ENCODE measurements at places on chromosomes 7 and 10.

- no peak for DNase-seq
Measured at GRCh38 chr10:3639546-3639945, 145.5 kb downstream of the KLF6 start.

DNA sequence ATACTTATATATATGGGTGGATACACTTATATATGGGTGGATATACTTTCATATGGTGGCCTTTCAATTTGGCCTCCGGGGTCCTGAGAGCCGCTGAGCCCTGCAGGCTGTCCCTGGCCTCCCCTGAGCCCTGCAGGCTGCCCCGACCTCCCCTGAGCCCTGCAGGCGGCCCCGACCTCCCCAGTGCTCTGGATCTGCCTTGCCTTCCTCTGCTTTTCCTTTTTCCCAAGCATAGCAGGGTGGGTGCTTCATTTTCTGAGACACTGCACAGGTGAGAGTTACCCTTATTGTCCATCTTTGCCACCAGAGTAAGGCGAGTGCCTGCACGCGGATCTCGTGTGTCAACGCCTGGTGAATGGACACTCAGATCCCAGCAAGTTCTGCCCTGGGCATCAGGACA is 106.6 kb downstream of the VIPR2 start:
- no peak for DNase-seq

DNA sequence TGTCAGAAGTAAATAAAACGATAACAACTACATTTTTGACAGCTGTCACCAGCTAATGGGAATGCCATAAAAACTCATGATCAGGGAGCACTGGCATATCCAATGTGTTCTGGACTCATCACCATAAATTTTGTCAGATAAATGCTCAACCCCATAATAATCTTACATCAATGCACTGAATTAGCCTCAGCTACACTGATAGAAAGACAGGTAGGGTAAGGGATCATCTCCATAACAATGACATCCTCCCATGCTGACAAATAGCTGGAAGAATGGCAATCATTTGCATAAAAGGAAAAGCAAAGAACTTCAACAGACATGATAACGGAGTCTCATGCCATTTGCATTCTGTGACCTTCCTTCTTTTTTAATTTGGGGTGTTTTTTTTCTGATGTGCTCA is 352.8 kb upstream of the PFKP start:
- no peak for DNase-seq

DNA sequence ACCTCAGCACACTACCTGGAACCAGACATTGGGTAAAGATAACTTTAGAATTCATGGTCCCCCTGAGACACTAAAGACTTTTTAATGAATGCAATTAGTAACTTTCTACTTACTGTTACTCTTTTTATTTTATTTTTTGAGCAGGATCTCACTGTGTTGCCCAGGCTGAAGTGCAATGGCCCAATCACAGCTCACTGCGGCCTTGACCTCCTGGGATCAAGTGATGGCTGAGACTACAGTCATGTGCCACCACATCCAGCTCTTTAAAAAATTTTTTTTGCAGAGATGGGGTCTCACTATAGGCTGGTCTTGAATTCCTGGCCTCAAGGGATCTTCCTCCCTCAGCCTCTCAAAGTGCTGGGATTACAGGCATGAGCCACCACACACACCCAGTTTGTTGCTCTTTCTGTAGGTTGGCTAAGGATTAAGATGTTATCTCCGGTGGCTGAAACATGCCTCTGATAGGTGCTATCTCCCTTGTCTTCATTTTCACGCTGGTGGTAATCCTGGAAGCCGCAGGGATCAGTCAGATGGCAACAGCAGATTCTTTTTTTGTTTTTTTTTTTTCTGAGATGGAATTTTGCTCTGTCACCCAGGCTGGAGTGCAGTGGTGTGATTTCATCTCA is 128.3 kb downstream of the TCF7L2 start:
- no peak for DNase-seq

GRCh38 chr10:112365014-112365432 is 8.9 kb upstream of the ACSL5 start:
- DNase-seq: no peak

- no peak for DNase-seq
Measured at GRCh38 chr7:50310361-50310760, 5.8 kb downstream of the IKZF1 start.

- DNase-seq: no peak
Measured at GRCh38 chr10:14383266-14383665, 52.5 kb upstream of the FRMD4A start.

- peak; percentile 7 for DNase-seq
Measured at GRCh38 chr7:46932676-46933424, 649.1 kb downstream of the TNS3 start.

GRCh38 chr7:31893365-31893764 is 176.8 kb downstream of the PDE1C start:
- no peak for DNase-seq

GRCh38 chr7:33062023-33062781 is at the start of gene NT5C3A:
NT5C3A (minus strand) TSS chr7:33062776; CDS start chr7:33062705, 71 bp downstream.
- no peak for DNase-seq

DNA sequence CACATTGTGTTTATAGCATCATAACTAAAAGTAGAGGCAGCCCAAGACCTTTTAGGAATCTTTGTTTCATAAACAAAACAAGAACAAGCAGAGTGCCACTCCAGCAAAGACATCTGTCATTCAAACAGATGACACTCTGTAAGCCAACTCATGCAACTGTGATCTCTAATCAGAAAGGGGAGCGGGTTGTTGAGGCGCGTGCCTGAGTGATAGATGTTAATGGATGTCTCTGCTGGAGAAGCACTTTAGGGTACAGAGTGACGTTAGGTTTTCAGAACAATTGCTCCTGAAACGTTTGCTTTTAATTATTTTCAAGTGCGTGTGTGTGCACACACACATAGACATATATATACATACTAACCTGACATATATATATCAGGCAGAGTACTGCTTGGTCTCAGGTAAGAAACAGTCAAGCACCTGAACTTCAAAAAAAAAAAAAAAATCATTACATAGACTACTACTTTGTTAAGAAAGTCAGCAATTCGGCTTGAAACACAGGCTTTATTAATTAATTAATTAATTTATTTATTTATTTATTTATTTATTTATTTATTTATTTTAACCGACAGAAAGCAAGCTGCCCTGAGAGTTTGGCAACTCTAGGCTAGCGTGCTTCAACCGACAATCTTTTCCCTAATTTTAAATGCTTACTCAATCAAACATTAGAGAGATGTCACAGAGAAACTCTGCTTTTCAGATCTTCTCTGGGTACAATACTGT is 109.1 kb downstream of the POU6F2 start:
- no peak for DNase-seq

- DNase-seq: no peak
Measured at GRCh38 chr10:27447540-27447939, 56.6 kb upstream of the RAB18 start.

DNA sequence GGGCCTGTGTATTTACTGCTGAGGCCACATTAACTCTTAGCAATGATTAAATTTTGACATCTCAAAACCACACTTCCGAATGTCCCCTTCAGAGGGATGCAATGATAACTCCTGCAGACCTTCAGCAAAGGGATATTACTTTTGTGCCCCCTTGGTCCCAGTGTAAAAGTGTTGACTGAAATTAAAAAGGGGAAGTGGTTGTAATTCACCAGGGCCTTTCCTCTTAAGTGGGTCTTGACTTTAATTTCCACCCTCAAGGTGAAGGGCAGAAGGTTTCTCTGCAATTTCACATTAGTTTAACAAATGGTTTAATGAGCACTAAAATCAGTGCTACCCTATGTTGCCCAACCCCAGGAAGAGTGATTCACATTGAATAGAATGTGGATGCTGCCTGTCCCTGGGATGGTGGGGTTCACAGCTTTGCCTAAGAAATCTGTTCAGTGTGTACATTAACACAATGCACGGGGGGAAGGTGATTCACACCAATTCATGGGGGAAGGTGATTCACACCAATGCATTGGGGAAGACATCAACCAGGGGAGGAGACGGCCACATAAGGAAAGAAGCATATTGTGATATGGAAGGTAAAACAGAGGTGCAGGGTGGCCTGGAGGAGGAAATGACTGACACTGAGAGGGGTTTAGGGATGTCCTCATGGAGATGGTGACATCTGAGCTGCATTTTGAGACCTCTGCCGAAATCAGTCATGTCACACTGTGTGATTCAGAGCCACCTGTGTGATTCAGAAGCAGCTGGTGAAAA is 19.4 kb upstream of the TNS3 start:
- DNase-seq: no peak

GRCh38 chr10:67763499-67764011 is 67.6 kb upstream of the CTNNA3 start:
- DNase-seq: peak; percentile 81

DNA sequence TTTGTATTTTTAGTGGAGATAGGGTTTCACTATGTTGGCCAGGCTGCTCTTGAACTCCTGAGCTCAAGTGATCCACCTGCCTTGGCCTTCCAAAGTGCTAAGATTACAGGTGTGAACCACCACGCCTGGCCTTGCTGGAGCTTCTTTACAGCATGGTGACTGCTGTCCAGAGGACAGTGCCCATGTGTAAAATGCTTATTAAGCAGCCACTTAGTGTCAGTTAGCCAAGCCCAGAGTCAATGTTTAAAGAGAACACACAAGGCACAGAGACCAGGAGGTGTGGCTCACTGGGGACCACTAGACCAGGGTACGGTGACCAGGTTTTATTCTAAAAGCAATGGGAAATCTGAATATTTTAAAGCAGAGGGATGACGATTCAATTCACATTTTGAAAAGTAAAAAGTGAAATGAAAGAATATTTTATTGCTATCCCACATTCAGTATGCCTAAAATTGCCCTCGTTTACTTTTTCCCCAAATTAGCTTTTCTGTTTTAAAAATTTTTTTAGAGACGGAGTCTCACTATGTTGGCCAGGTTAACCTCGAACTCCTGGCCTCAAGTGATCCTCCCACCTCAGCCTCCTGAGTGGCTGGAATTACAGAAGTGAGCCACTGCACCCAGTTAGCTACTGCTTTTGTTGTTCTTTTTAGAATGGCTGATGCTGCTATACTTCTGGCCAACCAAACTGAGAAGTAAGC is 172.8 kb downstream of the NRP1 start:
- DNase-seq: no peak

DNA sequence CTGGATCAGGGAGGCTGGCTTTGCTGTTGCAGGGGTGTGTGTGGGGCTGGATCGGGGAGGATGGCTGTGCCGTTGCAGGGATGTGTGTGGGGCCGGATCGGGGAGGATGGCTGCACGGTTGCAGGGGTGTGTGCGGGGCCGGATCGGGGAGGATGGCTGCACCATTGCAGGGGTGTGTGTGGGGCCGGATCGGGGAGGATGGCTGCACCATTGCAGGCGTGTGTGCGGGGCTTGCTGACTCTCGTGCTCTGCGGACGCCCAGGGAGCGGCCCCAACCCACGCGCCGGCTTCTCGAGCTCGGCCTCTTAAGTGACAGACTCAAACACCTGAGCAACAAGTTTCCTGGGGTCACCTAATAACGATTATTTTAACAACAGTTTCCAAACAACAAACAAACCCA is 518.2 kb downstream of the DNAJB6 start:
- DNase-seq: no peak

GRCh38 chr10:100614429-100615095 is 78.8 kb downstream of the HIF1AN start:
- no peak for DNase-seq

DNA sequence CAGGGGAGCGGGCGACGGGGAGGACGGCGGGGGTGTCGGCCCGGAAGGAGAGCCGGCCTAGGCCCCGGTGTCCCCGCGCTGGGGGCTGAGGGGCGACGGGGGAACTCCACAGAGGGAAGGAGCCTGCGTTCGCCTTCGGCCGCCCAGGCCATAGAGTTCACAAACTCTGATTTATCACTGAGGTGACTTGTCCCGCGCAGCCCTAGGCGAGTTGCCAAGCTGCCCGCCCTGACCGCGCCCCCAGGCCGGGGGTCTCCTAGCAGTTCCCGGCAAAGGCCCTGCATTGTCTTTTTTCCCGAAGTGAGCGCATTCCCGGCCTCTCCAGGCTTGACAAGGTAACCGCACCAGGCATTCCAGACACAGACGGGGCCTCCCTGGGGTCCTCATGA is 2.9 kb upstream of the NKX6-2 start:
- no peak for DNase-seq

GRCh38 chr10:122221958-122222357 is 49.1 kb upstream of the BTBD16 start:
- no peak for DNase-seq

- no peak for DNase-seq
Measured at GRCh38 chr10:6136215-6137201, 47.7 kb downstream of the RBM17 start.

GRCh38 chr10:87094373-87095235 is at the start of the genes GLUD1 and SHLD2:
GLUD1 (minus strand) TSS chr10:87094843; CDS start chr10:87094769, 74 bp downstream.
SHLD2 (plus strand) TSS chr10:87095206; CDS start chr10:87151355, 56,149 bp downstream.
- DNase-seq: peak; percentile 94

GRCh38 chr10:28317760-28318159 is 14.9 kb upstream of the MPP7 start:
- no peak for DNase-seq

- no peak for DNase-seq
Measured at GRCh38 chr7:115410434-115410820, 488.5 kb downstream of the MDFIC start.

- DNase-seq: no peak
Measured at GRCh38 chr7:14233076-14233867, 243.8 kb upstream of the ETV1 start.

- no peak for DNase-seq
Measured at GRCh38 chr10:6396652-6397051, 183.4 kb downstream of the PRKCQ start.

All from C1 segment of cervical spinal cord (tissue), 14 donors.